ENCODE measurements at places on chromosomes 6 and 20.

- DNase-seq: no peak
These were observed 55.3 kb upstream of the POPDC3 start for GRCh38 chr6:105235155-105235554.

- no peak for DNase-seq
These were observed 51.5 kb downstream of the PLCB1 start for GRCh38 chr20:8183526-8183925.

- no peak for DNase-seq
These were observed 26.8 kb downstream of the C6orf89 start for GRCh38 chr6:36912586-36912985.

DNA sequence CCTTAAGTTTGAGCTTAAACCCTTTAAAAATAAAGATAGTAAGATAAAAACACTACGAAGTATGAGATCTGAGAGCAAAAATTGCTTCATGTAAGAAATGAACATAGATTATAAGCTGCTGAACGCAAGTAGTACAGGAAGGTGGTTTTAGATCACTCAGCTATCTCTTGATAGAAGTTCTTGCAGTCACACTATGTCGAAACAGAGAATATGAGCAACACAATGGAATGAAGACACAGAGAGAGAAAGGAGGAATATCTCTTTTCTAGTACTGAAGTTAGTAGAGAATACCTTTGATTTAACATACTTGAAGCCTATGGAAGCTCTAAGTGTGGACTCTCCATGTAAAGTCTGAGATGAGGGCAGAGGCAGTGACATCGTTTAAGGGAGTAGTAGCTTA lies 162.7 kb downstream of the CDK19 start:
- no peak for DNase-seq

- DNase-seq: no peak
These were observed 100.7 kb downstream of the VEGFA start for GRCh38 chr6:43870660-43871061.

DNA sequence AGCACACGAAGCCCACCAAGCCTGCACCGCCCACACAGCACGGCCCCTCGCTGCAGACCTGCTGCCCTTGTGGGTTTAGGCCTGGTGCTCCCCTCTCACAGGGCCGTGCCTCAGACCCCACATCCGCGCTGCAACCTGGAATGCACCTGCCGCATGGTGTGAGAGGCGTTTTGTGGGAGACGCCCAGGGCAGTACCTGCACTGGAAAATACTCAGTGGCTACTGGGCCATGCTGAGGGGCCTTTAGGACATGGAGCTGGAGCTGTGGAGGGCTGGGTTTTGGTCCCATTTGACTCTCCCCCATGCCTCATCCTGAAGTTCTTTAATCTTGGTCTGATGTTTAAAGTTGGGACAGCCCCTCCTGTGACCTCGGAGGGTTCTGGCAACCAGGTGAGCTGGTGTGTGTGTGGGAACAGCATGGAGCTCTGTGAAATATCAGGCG lies 116.3 kb downstream of the ERMARD start:
- DNase-seq: no peak

Data from cortex of kidney (tissue), 1 donor.